ENCODE measurements at places on chromosomes 12 and 14. TPM values are rescaled to one million over a fixed set of nuclear protein-coding genes. Genes with fewer than 3 reads are reported as not detected.

Gene PKP2
- total RNA-seq: 114 TPM

Gene PCED1B
- total RNA-seq: 7.0 TPM

Gene TAS2R50
- 5.0 TPM for total RNA-seq

Gene BEGAIN
- 1.0 TPM for total RNA-seq

Gene DHRS4
- 20.9 TPM for total RNA-seq

Gene TEX52
- total RNA-seq: 0.41 TPM

Gene PRPH
- 0.42 TPM for total RNA-seq

Gene KSR2
- total RNA-seq: 2.2 TPM

Gene AMDHD1
- 0.49 TPM for total RNA-seq

Gene P2RX2
- total RNA-seq: 0.97 TPM

Gene KLRK1
- not detected for total RNA-seq

Gene ASCL1
- not detected for total RNA-seq

Gene ACADS
- 10.0 TPM for total RNA-seq

DNA sequence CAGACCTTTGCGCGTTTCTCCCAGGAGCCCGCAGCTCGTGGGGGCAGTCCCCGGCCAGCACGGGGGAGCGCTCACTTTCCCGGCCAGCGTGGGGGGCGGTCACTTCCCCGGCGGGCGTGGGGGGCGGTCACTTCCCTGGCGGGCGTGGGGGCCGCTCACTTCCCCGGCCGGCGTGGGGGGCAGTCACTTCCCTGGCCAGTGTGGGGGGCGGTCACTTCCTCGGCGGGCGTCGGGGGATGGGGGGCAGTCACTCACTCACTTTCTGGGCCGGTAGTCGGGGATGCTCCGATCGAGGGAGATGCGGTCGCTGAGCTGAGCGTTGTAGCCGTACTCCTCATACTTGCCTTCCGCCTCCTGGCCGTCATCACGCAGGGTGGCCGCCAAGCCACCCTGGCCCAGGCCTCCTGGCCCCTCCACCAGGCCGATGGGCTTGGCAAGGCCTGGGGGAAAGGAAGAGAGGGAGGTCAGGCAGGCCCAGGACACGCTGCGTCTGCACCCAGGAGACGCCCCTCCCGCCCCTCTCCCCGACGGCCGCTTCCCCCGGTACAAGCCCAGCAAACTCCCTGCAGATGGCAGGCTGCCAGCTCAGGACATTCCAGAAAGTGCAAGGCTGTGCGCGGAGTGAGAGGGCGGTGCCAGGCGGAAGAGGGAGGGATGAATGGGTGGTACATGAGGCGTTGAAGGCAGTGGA lies 43.3 kb downstream of the GALNT9 start:
- DNase-seq: peak; percentile 82

DNA sequence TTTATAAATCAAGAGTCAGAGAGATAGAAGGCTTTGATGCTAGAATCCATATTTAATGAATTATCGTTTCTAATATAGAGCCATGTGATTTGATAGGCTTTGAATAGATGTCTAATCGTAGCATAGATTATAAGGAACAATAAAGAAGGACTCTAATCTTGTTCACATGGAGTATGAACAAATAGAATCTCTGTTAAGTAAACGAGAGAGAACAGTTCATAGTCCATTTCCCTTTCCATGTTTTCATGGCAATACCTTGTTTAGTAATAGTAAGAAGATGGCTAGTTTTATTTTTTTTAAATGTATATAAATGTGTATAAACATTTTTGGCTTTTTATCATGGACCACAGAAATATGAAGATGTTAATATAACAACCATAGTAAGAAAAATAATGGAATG lies 32.3 kb upstream of the RAD51AP1 start:
- no peak for DNase-seq

- DNase-seq: no peak
These were observed 44.9 kb downstream of the GSC start for GRCh38 chr14:94724993-94725392.

GRCh38 chr14:83172363-83172762 lies 1638.7 kb upstream of the SEL1L start:
- DNase-seq: no peak

DNA sequence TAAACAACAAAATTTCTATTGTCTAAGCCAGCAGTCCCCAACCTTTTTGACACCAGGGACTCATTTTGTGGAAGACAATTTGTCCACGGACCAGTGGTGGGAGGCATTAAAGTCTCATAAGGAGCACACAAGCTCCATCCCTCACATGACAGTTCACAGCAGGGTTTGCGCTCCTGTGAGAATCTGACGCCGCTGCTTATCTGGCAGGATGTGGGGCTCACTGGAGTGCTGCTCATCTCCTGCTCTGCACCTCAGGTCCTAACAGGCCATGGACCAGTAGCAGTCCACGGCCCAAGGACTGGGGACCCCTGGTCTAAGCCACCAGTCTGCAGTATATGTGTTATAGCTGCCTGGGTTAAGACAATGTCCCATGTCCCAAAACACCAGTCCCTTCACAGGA lies 27.2 kb downstream of the VCPKMT start:
- DNase-seq: no peak

- DNase-seq: no peak
These were observed 260.5 kb upstream of the ATP2B1 start for GRCh38 chr12:89969093-89969492.

GRCh38 chr12:4211372-4211771 lies 62.2 kb upstream of the CCND2 start:
- no peak for DNase-seq

DNA sequence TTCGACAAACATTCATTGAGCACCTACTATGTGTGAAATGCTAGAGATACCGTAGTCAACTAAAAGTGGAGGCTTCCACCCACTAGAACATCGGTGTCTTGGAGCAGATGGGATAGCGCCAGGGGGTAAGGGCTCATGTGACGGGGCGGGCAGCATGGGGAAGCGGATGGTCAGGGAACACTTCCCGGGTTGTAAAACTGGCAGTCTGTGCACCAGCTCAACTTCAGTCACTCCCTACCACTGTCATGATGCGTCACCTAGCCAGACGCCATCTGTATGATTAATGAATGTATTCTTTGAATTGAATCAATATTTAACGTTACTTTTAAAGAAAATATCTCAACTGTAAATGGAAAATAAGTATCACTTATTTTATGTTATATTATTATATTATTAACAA lies 93.5 kb downstream of the PIWIL1 start:
- no peak for DNase-seq

GRCh38 chr12:101064721-101065120 lies 145.3 kb downstream of the SLC5A8 start:
- DNase-seq: no peak

DNA sequence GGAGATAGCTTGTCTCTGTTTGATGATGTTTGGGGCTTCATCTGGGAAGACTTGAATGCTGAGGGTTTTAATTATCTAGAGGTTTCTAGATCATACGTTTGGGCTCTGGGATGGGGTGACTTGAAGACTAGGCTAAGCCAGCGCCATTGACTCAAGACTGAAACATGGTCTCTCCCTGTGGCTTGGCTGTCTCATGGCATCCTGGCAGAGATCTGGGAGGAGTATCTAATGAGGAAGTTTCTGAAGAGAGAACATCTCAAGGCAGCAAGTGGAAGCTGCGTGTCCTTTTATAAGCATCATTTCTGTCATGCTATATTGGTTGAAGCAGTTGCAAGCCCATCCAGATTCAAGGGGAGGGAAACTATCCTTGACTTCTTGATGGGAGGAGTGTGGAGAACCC lies 104.8 kb downstream of the UNC79 start:
- DNase-seq: no peak

DNA sequence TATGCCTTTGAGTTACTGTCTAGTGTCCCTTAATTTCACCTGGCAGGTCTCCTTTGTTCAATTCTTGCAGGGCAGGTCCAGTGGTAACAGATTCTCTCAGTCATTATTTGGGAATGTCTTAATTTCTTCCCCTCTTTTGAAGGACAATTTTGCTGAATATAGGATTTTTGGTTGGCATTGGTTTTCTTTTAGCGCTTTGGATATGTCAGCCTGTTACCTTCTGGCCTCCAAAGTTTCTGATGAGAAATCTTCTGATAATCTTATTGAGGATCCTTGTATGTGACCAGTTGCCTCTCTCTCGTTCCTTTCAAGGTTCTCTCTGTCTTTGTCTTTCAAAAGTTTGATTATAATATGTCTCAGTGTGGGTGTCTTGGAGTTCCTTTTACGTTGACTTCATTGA lies 38.1 kb downstream of the ZDHHC17 start:
- DNase-seq: no peak

DNA sequence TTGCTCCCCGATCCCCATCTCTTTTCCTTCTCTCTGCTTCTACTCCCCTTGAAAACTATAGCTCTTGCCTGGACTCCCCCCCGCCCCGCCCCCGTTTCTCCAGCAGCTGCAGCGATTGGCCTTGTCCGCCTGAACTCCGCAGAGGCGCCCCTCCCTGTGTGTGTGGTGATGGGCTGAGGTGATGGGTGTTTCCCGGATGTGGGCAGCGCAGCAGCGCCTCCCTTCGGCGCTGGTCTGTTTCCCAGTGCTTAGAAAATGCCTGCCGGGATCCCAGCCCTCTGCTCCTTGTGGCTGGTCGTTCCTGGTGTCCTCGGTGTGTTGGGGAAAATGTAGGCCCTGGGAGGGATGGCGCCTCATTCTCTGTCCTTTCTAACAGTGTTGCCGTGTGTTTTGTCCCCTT lies 43.3 kb downstream of the GALNT8 start:
- DNase-seq: peak; percentile 99

- DNase-seq: no peak
These were observed 44.8 kb upstream of the NR2C1 start for GRCh38 chr12:95118138-95118787.

DNA sequence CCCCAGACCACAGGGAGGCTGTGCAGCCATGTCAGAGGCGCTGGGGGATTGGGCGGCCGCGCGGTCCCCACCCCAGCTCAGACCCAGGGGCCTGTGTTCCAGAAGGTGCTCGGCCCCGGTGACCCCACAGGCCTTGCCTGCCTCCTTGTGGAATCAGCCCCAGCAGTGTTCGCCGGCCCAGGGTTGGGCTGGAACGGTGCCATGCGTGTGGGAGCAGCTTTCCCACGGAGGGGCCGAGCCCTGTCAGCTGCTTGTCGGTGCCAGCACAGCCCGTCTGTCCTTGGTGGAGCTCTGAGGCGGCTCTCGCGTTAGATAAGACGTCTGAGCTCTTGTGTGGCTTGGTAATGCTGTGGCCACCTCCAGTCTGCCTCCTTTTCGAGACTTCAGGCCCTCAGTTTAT lies 8.5 kb downstream of the ZFYVE21 start:
- DNase-seq: no peak

DNA sequence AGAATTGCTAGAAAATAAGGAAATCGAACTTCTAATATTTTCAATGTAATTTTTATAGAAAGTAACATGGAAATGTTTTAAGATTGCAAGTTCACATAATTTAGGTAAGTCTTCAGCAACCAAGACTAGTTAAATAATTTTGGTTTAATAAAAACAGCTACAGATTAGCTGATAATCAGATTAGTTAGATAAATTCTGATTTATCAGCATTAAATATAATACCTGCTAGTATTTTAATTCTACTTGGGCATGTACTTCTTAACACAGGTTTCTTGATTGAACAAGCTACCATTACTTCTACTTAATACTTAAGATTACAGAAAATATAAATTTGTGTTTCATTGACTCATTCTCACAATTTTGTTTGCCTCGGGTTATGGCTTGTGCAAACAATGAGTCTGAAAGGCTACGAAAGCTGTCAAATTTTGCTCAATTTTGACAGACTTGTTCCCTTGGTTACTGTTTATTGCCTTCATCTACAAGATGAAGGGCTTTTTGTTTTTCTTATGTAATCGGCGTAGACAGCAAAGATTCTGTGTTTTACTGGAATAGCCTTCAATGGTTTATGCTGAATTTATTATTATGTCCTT lies 116.1 kb upstream of the NUDT4 start:
- no peak for DNase-seq

DNA sequence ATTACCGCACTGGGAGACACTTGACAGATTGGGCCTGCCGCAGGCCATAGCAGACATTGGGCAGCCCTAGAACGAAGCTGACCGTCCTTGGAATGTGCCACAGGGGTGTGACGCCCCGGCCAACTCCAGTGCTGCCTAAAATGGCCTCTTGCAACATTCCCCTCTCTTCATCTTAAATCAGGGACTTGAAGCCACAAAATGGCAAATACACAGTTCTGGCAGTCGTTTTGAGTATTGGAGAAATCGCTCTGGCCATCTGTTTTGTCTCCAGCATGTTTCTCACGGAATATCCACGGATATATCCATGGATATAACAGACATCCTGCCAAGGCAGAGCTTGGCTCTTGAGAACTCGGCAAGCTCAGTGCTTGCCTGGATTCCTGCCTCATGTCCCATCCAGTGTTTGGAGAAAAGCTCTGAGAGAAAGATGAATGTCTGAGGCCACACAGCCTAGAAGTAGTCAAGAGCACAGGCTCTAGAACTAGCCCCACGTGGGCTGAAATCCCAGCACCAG lies 158.4 kb downstream of the CHST11 start:
- DNase-seq: no peak

DNA sequence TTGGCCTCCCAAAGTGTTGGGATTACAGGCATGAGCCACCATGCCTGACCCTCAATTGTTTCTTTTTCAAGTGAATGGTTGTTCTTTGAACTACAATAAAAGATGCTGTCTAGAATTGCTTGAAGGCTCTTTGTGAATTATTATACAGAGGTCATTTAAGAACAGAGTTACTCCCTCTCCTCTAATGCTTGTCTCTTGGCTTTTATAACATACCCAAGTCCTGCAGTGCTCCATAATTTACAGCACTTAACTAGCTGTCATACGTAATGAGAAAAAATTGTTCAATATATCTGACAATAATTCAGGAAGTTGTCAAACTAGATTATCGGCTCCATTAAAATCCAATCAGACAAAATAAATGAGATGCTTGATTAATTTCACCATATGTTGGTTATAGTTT lies 823.0 kb upstream of the ATXN7L3B start:
- DNase-seq: no peak

DNA sequence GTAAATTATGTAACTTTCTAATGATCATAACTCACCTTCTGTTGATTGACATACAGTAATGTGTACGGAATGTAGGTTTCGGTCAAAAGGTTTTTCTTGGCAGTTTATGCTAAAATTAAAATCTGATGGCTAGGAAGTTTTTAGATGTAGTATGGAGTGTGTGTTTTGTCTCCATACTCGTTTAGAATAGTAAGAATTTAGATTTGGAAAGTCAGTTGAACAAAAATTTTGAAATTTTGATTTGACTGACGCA lies 859 bp downstream of the PALS1 start:
- no peak for DNase-seq

- DNase-seq: no peak
These were observed 5.1 kb upstream of the DENR start for GRCh38 chr12:122747224-122748135.

DNA sequence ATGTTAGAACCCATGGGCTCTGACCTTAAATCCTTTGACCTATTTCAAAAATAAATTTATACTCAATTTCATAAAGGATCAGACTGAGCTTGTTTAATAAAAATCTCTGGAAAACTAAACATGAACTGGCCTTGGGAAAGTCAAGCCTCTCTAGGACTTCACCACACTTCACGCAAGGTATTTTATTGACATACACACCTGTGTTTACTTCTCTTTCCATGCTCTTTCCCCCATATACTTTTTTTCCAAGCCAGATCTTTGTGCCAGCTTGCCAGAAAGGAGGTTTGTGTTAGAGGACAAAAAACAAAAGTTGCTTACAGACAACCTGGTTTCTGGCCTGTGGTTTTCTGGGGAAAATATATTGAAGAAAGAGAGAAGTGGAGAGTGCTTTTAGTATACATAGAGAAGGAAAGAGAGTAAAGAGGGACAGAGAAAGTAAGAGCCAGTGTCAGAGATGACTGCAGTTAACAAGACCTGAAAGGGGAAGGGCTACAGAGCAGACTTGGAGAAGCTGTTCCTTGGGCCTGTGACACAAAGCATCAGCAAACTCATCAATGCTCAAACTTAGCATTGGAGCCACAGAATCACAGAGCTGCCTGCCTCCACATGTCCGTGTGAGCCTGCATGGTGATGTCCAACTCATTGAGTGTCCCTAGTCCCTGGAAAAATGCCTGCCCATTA lies 77.3 kb upstream of the TMTC2 start:
- no peak for DNase-seq
